ENCODE measurements at places on chromosomes 11 and 22. TPM values are rescaled to one million over a fixed set of nuclear protein-coding genes. Genes with fewer than 3 reads are reported as not detected.

GRCh38 chr11:19018901-19019300, 41.6 kb downstream of the MRGPRX2 start:
- H3K36me3 ChIP-seq, result no peaks in the 10 kb centered on the region
- no peak overlapping the region for H3K4me3 ChIP-seq
- DNase-seq, result no peak
- peaks cover 17% of the 10 kb centered on the region for H3K27me3 ChIP-seq

- no peak for DNase-seq
- H3K36me3 ChIP-seq, result peaks cover 29% of the 10 kb centered on the region
- H3K27ac ChIP-seq, result no peak overlapping the region
Observed at GRCh38 chr11:67301313-67301921, 1.9 kb upstream of the SSH3 start.

SREBF2 gene
- 101 TPM for total RNA-seq

SCN4B gene
- 0.26 TPM for total RNA-seq

DNA sequence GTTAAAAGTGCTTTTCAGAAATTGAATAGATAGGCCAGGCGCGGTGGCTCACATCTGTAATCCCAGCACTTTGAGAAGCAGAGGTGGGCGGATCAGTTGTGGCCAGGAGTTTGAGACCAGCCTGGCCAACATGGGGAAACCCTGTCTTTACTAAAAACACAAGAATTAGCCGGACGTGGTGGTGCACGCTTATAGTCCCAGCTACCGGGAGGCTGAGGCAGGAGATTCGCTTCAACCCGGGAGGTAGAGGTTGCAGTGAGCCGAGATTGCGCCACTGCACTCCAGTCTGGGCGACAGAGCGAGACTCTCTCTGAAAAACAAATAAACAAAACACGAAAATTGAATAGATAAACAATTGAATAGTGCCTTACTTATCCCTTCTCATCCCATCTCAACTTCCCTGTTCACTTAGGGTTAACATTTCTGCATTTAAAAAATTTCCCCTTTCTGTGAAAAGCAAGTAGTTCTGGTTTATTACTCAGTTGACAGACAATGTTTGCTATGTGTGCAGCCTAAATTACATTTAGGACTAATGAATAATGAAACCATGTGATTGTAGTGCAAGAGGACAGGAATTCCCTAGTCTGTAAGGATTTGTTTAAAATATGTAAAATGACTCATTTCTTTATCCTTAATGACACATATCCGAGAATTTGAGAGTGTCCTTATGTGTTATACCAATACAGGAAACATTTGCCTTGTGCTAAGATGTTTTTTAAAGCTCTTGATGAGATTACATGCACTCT, 6.0 kb downstream of the RNF169 start:
- H3K36me3 ChIP-seq, result peaks cover 11% of the 10 kb centered on the region
- no peak for DNase-seq
- peaks cover 38% of the 10 kb centered on the region for H3K4me1 ChIP-seq
- H3K27me3 ChIP-seq, result no peaks in the 10 kb centered on the region

DNA sequence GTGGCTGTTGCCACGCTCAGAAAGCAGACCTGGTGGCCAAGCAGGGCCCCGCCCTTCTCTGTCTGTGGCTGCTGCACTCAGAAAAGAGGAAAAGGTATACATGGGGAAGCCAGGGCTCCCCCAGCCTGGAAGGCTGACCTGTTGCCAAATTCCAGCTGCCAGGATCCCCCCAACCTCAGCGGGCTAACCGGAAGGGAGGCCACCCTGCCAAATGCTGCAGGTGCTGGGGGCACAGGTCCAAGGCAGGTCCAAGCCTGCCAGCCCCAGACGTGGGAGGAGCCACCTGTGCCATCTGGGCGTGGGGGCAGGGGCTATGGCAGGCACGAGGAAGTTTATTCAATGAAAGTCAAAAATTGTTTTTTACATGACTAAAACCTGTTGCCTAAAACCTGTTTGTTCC, 2.6 kb downstream of the NPTXR start:
- no peak overlapping the region for H3K4me3 ChIP-seq
- H3K27me3 ChIP-seq, result peaks cover 18% of the 10 kb centered on the region
- no peak for DNase-seq
- H3K4me1 ChIP-seq, result peaks cover 17% of the 10 kb centered on the region
- H3K36me3 ChIP-seq, result no peaks in the 10 kb centered on the region
- no peak overlapping the region for H3K27ac ChIP-seq

- H3K36me3 ChIP-seq, result no peaks in the 10 kb centered on the region
- peaks cover 18% of the 10 kb centered on the region for H3K27me3 ChIP-seq
- no peak for DNase-seq
- no peaks in the 10 kb centered on the region for H3K4me1 ChIP-seq
- H3K27ac ChIP-seq, result no peak overlapping the region
- no peak overlapping the region for H3K4me3 ChIP-seq
Observed at GRCh38 chr11:27215471-27216269, 147.3 kb downstream of the CCDC34 start.

GRCh38 chr11:20536784-20537183, 62.6 kb upstream of the SLC6A5 start:
- no peaks in the 10 kb centered on the region for H3K4me1 ChIP-seq
- peaks cover 24% of the 10 kb centered on the region for H3K27me3 ChIP-seq
- no peak for DNase-seq
- H3K27ac ChIP-seq, result no peak overlapping the region
- H3K36me3 ChIP-seq, result no peaks in the 10 kb centered on the region

- no peak overlapping the region for H3K27ac ChIP-seq
- no peak overlapping the region for H3K4me3 ChIP-seq
- DNase-seq, result no peak
- peaks cover 8% of the 10 kb centered on the region for H3K4me1 ChIP-seq
- peaks cover 12% of the 10 kb centered on the region for H3K27me3 ChIP-seq
- no peaks in the 10 kb centered on the region for H3K36me3 ChIP-seq
Observed at GRCh38 chr11:86664930-86665329, 7.5 kb downstream of the ME3 start.

GSTT2 gene
- not detected for total RNA-seq

DNA sequence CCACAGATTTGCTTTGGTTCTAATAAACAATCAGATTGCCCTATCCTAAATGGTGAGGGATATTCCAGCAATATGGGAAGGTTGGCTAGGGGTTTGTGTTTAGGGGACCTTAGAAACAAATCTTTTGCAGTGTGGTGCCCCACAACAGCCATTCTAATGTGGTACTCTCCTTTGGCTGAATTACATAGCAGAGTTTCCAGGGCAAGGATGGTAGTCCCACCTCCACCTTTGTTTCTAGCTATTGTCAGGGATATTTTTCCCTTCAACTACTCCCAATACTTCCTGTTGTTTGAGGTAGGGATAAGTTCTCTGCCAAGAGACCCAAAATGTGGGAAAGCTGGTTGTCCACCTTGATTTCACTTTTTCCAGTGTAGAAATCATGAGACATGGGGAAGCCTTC, 494.7 kb upstream of the CHORDC1 start:
- H3K4me3 ChIP-seq, result no peak overlapping the region
- no peak overlapping the region for H3K27ac ChIP-seq
- no peak for DNase-seq
- H3K36me3 ChIP-seq, result no peaks in the 10 kb centered on the region
- H3K4me1 ChIP-seq, result no peaks in the 10 kb centered on the region

DNA sequence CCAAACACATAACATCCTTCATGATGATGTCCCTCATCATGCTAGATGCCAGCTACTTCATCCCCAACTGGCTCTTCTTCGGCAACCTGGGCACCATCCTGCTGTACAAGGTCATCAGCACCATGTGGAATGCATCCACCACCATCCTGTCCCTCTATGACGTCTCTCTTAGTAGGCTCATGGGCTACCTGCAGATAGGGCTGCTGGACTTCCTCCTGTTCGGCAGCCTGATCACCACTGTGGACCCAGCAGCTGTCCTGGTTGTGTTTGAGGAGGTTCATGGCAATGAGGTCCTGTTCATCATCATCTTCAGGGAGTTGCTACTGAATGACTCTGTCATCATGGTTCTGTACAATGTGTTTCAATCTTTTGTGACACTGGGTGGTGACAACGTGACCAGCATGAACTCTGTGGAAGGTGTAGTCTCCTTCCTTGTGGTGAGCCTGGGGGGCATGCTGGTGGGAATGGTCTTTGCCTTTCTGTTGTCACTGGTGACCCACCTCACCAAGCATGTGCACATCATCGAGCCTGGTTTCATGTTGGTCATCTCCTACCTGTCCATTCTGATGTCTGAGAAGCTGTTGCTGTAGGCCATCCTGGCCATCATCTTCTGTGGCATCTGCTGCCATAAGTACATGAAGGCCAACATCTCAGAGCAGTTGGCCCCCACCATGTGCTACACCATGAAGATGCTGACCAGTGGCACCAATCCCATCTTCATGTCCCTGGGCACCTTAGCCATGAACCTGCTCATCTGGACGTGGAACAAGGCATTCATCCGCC, 120.7 kb upstream of the SERPIND1 start:
- peaks cover 5% of the 10 kb centered on the region for H3K27me3 ChIP-seq
- no peak for DNase-seq
- no peaks in the 10 kb centered on the region for H3K4me1 ChIP-seq
- H3K27ac ChIP-seq, result no peak overlapping the region

GRCh38 chr22:20746431-20747189, 27.3 kb upstream of the SERPIND1 start:
- H3K27ac ChIP-seq, result no peak overlapping the region
- peaks cover 2% of the 10 kb centered on the region for H3K4me1 ChIP-seq
- H3K36me3 ChIP-seq, result peaks cover 21% of the 10 kb centered on the region
- no peak for DNase-seq

MN1 gene
- total RNA-seq, result 0.05 TPM
